ENCODE measurements at places on chromosomes 12 and 14. TPM values are rescaled to one million over a fixed set of nuclear protein-coding genes. Genes with fewer than 3 reads are reported as not detected.

CMA1 gene
- total RNA-seq: not detected

MIPOL1 gene
- total RNA-seq: 12.4 TPM

CCDC175 gene
- total RNA-seq: not detected

RERGL gene
- total RNA-seq: not detected

FAM186B gene
- total RNA-seq: 0.19 TPM

DNA sequence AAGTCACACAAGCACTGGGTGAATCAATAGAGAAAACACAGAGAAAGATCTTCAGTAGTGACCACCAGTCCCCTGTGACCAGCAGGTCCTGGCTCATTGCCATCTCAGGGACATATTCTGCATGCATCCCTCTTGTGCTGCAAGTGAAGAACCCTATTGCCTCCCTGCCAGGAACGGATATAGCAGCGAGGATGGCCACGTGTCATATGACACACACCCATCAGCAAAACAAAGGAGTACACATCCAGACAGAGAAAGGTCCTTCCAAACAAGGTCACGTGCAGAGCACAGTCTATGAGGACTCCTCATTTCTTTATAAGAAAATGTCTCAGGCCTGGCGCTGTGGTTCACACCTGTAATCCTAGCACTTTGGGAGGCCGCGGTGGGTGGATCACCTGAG is 638.4 kb downstream of the FLRT2 start:
- DNase-seq: no peak

DNA sequence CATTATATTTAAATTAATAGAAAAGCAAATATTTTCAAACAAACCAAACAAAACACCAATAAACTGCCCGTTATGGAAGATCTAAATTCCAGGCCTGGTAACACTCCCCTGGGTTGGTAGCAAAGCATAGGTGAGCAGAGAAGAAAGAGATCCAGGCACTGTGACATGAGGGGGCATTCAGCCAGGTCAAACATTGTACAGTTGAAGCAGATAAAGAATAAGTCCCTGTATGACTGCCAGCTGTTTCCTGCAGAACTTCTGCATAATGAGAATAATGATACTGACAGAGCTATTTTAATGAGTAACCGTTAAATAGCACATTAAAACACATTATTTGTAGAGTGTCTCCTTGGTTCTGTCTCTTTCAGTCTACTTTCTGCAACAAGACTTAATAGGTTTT is 35.4 kb downstream of the SLC38A1 start:
- DNase-seq: no peak

- no peak for DNase-seq
Observed at GRCh38 chr14:78752518-78753188, 582.5 kb downstream of the NRXN3 start.

- no peak for DNase-seq
Observed at GRCh38 chr14:92595267-92595666, 81.7 kb downstream of the RIN3 start.

DNA sequence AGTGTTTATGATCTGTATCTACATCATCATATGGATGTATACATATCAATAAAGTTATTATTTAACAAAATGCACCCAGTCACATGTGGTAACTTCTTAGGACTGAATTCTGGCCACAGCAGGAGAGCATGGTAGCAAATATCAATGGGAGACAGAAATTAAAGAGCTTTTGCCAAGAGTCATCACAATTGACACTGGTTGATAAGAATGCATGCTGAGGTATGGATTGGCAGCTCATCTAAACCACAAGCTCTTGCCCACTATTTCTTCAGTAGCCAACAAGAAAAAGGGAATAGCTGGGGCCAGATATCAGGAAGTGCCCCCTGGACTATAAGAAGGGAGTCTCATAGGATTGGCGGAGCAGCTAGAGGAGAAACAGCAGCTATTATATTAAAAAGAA is 9.4 kb upstream of the PTGR2 start:
- no peak for DNase-seq

DNA sequence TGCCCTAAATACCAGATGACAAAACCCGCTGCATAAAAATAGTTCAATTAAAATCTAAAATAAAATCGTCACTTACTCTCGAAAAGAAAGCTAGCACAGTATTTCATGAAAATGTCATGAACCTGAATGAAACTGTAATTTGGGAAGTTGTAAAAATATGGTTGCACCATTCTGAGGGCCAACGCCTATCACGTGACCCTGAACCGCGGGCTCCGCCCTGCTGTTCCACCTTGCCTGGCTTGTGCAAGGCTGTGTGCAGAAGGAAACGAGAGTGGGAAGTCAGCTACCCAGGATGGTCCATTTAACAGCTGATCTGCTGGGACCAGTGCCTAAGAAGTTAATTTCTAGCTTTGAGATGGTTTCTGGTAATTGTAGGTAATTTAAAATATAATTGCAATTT is 91.7 kb upstream of the BMP4 start:
- DNase-seq: no peak

- peak; percentile 92 for DNase-seq
Observed at GRCh38 chr12:95326445-95326844, 108.8 kb downstream of the VEZT start.

DNA sequence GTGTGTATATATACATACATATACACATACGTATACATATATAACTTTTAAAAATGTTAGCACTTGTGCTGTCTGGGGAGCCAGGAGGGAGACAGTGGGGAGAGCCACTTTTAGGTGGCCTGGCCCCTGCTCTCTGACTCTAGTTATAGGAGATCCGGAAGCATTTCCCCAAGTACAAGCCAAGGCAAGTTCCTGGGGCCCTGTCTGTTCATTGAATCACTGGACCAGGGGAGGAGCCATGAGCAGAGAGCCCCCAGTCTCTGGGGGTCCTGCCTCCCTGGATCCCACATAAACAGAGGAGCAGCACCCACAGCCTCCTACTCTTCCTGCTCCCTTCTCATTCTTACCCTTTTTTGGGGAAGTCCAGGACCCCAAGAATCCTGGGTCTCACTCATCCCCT is 45.4 kb upstream of the TMED10 start:
- DNase-seq: no peak
